Calu3 (cell line): ENCODE measurements at places on chromosomes 5 and 9. TPM values are rescaled to one million over a fixed set of nuclear protein-coding genes. Genes with fewer than 3 reads are reported as not detected.
A peak's percentile ranks its signal among the peaks of the same experiment; 100 is the strongest.

DNA sequence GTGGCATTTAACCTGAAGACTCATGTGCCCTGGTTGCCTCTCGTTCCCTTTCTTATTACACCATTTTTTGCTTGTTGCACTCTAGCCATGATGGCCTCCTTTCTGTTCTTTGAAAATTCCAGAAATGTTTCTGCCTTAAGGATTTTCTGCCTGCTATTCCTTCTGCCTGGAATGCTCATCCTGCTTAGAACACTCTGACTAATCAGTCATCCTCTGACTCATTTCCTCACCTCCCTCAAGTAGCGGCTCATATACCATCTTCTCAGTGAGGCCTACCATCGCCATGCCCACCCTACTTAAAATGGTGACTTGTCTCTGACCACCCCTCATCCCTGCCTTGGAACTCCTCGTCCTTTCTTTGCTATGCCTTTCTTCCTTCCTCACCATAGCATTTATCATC lies 68.8 kb downstream of the KIF4B start:
- H3K27ac ChIP-seq = no peak overlapping the region
- H3K4me1 ChIP-seq = no peaks in the 10 kb centered on the region
- H3K4me3 ChIP-seq = no peak overlapping the region
- no peak for DNase-seq
- no peaks in the 10 kb centered on the region for H3K36me3 ChIP-seq

- H3K27me3 ChIP-seq = peaks cover 27% of the 10 kb centered on the region
- no peak for DNase-seq
- peaks cover 4% of the 10 kb centered on the region for H3K36me3 ChIP-seq
- H3K27ac ChIP-seq = no peak overlapping the region
Measured at GRCh38 chr9:131051592-131052517, 42.9 kb downstream of the LAMC3 start.

DNA sequence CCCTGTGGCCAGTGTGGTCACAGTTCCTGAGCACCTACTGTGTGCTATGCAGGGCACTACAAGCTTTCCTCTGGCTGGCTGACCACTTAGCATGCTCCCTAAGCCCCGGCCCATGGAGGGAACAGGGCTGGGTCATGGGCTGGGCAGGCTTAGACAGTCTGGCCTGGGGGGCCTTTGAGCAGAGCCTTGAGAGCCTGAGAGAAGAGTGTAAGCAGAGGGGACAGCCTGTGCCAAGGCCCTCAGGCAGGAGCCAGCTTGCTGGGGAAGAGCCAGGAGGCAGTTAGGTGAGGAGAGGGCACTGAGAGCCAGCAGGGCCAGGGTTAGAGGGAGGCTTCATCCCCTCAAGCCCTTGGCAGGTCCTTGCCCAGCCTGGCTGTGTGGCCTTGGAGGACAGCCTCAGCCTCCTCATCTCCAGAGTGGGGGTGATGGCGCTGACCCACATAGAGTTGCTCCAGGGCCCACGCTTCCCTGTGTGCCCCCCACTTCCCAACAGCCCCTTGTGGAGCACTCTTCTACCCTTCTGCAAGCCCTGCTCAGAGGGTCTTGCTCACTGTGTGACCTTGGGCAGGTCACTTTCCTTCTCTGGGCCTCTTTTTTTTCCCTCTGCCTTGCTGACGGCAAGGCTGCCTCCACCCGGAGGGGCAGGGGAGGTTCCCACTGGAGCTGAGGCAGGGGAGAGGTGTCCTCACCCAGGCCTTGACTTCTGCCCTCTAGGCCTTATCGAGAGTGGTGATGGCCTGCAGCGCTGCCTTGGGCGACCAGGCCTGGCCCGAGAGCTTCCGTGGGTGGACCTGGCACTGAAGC lies 107.1 kb downstream of the PHF2 start:
- H3K4me1 ChIP-seq = peaks cover 9% of the 10 kb centered on the region
- H3K27ac ChIP-seq = no peak overlapping the region
- H3K4me3 ChIP-seq = no peak overlapping the region
- DNase-seq = no peak

IL13 gene
- total RNA-seq = not detected in 2 replicates

DNA sequence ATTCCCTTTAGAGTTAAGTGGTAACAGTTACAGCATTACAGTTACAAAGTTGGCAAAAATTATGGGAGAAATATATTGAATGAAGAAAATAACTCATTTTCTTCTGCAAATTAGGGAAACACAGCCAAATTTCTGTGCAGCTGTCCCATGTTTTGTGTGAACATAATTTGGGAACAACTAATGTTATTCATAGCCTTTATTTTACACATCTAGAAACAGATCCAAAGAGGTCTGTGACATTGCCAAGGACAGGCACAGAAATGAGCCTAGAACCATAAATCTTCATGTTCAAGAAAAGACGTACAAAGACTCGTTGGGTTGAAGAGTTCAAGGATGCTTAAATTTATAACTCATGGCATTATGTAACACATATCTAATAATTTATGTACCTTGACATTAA lies 114.1 kb upstream of the TXNDC8 start:
- no peak for DNase-seq
- no peaks in the 10 kb centered on the region for H3K36me3 ChIP-seq
- no peaks in the 10 kb centered on the region for H3K27me3 ChIP-seq

JAK2 gene
- total RNA-seq = 6.3 and 9.2 TPM in 2 replicates

PCDHB2 gene
- total RNA-seq = 0.24 TPM in 1 of 2 replicates, not detected in the other

TERT gene
- 2.1 and 2.3 TPM in 2 replicates for total RNA-seq

DNA sequence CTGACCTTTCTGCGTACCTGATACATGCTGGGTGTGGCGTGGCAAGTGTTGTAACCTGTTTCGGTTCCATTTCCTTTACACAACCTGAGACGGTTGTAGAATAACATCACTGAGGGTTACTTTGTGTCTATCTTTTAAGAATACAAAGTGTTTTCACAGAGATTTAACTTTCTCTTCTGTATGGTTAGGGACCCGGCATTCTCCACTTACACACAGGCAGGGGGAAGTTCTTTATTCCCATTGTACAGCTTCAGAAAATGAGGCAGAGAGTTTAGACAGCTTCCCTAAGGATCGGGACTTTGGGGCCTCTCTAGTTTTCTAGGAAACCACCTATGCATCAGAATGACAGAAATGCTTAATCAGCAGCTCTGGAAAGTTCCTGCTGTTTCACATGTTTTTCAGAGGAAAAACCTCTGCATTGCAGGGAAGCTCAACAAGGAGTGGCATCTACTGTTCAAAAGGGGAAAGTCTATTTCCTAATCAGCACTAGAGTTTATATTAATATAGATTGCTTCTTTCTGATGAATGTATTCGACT lies 41.3 kb downstream of the CAST start:
- peak overlapping the region; percentile 73 for H3K27ac ChIP-seq
- peaks cover 52% of the 10 kb centered on the region for H3K36me3 ChIP-seq
- H3K4me3 ChIP-seq = peak overlapping the region; percentile 94
- no peak for DNase-seq
- peaks cover 73% of the 10 kb centered on the region for H3K4me1 ChIP-seq

GRCh38 chr5:73028991-73029595 lies 73.3 kb downstream of the FCHO2 start:
- H3K27me3 ChIP-seq = no peaks in the 10 kb centered on the region
- no peak for DNase-seq
- peak overlapping the region; percentile 3 for H3K27ac ChIP-seq

DNA sequence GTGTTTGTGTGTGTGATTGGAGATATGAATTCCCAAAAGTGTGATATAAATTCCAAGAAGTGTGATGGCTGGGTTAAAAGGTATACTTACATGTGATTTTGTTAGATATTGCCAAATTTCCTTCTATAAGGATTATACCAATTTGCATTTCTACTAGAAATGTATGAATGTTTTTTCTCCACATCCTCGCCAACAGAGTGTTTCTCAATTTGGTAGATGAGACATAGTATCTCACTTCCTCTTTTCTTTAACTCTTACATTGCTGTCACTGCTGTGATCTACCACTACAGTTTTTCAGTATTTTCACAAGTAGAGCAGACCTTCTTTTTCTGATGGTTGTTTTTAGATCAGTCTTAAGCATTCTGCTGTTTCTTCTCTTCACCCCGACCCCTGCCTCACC lies 111.3 kb downstream of the FER start:
- H3K27ac ChIP-seq = no peak overlapping the region
- no peaks in the 10 kb centered on the region for H3K4me1 ChIP-seq
- H3K4me3 ChIP-seq = no peak overlapping the region
- DNase-seq = no peak
- no peaks in the 10 kb centered on the region for H3K36me3 ChIP-seq
- no peaks in the 10 kb centered on the region for H3K27me3 ChIP-seq

- no peak overlapping the region for H3K27ac ChIP-seq
- peaks cover 3% of the 10 kb centered on the region for H3K36me3 ChIP-seq
- DNase-seq = no peak
Measured at GRCh38 chr5:178836628-178837027, 23.1 kb upstream of the ZNF354B start.

ZFP37 gene
- 1.2 and 1.3 TPM in 2 replicates for total RNA-seq

GRCh38 chr9:131019388-131020239 lies 10.6 kb downstream of the LAMC3 start:
- H3K36me3 ChIP-seq = no peaks in the 10 kb centered on the region
- DNase-seq = no peak
- peaks cover 90% of the 10 kb centered on the region for H3K27me3 ChIP-seq
- no peak overlapping the region for H3K4me3 ChIP-seq
- no peaks in the 10 kb centered on the region for H3K4me1 ChIP-seq

GRCh38 chr9:110248361-110248760 lies 7.9 kb downstream of the TXN start:
- H3K36me3 ChIP-seq = peaks cover 31% of the 10 kb centered on the region
- no peak for DNase-seq
- peaks cover 29% of the 10 kb centered on the region for H3K4me1 ChIP-seq
- no peak overlapping the region for H3K27ac ChIP-seq
- no peak overlapping the region for H3K4me3 ChIP-seq

LMNB1 gene
- total RNA-seq = 128 and 153 TPM in 2 replicates

YTHDC2 gene
- 31.1 and 31.8 TPM in 2 replicates for total RNA-seq

INSL4 gene
- 0.44 and 0.54 TPM in 2 replicates for total RNA-seq

BNC2 gene
- not detected in 2 replicates for total RNA-seq

PCDHGB1 gene
- total RNA-seq = 0.19 and 0.20 TPM in 2 replicates
